Amniotic stem cell (primary cell): ENCODE measurements at places on chromosomes 16 and 17.

DNA sequence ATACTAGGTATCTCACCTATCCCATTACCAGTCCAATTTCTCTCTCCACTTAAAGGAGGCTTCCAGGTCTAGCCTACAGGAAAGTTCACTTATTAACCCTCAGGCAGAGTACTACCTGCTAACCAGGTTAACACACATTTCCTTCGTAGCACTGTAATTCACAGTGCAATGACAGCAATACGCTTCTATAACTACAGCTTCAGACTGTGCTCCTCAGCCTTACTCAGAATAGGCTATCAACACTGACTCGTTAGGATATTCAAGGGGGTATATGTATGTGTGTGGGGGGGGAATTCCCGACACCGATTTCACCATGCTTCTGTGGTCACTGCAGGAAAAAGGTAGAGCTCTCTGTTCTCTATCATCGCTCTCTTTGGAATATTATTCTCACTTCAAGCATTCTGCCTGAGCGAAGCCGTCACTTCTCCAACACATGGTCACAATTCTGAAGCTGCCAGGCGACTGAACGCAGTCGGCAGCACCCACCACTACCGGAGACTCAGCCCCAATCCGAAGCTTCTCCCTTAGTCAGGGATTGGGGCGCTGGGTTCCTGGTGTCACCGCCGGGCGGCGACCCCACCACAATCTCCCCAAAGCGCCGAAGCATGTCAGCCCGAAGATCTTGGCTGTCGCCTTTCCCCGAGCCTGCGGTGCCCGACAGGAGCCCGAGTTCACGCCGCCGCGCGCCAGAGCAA is 618 bp downstream of the GGA3 start:
- DNase-seq: no peak

DNA sequence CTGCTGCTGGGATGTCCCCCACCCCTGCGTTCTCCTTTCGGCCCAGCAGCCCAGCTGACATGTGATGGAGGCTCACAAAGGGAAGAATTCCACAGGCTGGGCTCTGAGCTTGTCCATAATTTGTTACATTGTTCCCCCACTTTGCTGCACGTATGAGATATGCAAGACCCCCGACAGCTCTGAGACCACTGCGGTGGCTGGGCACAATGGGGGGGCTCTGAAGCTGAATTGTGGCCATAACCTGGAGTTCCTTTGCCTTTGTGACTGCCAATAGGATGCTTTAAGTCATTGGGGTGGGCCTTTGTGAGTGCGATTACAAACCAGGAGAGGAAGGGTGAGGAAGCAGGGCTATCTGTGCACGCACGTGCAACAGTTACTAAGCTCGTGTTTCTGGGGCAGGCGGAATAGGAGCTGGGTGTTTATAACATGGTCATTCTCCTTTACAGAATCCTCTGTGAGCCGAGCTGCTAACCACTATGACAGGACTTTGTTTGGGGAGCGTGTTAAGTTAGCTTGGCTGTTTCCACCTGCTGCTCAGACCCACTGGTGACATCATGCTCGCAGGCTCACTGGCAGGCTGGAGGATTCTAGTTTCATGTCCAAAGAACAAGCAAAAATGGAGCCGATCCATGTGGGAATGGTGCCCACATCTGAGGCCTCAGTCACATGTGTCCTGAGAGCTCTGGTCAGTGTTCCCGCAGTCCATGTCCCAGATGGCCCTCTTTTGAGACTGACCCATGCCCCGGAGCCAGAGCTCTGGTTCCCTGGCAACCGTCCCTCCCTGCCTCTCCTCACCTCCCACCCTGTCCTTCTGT is 208.3 kb upstream of the SALL1 start:
- DNase-seq: no peak

GRCh38 chr16:4795828-4796572 is 831 bp downstream of the SMIM22 start:
- DNase-seq: no peak

- DNase-seq: no peak
Observed at GRCh38 chr16:8972843-8973586, 9.3 kb upstream of the USP7 start.

GRCh38 chr17:19354748-19355147 is 7.8 kb downstream of the B9D1 start:
- DNase-seq: no peak

DNA sequence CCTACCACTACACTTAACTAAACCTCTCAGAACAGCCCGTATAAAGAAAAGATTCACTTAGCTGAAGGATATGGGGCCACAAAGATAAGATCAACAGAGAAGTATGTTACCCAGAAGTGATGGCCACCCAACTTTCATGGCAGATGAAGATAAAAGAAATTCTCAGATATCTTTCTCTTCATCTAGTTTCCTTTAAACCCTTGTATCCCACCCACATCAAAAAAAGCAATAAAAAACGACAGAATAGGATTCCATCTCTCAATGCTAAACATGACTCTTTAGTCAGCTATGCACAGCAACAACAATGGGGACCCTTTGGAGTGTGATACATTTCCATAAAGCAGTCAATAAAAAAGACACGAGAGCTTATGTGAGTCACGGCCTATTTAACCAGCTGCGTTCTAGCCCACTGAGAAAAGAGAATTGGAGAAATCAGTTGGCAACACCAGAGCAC is 86.6 kb downstream of the SNX11 start:
- no peak for DNase-seq

- DNase-seq: no peak
Observed at GRCh38 chr16:59864981-59865666, 1131.0 kb upstream of the GOT2 start.

- no peak for DNase-seq
Observed at GRCh38 chr16:66176731-66177130, 189.8 kb upstream of the CDH5 start.

- DNase-seq: no peak
Observed at GRCh38 chr17:17959520-17960361, 12.5 kb downstream of the TOM1L2 start.

GRCh38 chr16:29745853-29746345 is at the start of gene C16orf54:
C16orf54 (minus strand) TSS chr16:29745990; CDS start chr16:29744951, 1,039 bp downstream.
- DNase-seq: no peak

DNA sequence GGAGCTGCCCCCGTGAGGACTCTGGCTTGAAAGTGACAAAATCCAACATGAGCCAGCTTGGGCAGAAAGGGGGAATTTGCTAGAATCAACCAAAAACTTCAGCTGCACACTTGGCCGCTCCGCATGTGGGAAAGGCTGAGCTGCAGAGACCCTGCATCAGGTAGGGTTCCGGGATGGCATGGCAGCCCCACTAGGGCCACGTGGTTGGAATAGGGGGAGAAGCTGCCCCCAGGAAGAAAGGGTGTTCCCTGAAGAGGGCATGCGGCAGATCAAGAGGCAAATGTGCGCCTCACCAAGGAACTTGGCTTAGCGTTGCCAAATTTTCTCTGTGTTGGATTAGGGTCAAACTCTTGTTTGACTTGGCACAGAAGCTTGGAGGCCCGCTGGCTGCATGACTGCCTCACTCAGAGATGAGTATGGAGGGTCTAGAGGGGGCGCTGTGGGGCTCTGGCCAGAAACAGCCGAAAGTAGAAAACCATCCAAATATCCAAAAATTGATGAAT is 29.2 kb upstream of the WFIKKN2 start:
- no peak for DNase-seq

DNA sequence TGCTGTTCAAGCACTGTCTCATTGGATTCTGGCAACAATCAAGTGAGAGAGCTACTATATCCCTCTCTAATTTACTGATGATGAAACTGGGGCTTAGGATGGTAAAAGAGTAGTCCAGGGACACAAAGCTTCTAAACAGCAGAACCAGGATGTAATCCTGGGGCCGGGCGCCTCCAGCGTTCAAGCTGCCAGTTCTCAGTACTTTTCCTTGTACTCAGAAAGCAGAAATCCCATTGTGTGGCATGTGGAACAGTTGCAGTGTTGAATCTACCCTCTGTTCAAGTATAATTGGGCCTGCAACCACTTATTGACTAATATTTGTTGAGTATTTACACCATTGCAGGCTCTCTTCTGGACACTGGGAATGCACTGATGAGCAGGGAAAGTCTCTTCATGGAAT is 14.5 kb upstream of the CDH13 start:
- no peak for DNase-seq

- DNase-seq: no peak
Observed at GRCh38 chr17:77821114-77821513, 137.4 kb upstream of the TNRC6C start.

- DNase-seq: no peak
Observed at GRCh38 chr16:19238406-19238805, 47.1 kb upstream of the CLEC19A start.

- DNase-seq: no peak
Observed at GRCh38 chr17:31266042-31266441, 31.0 kb downstream of the OMG start.

GRCh38 chr16:10992797-10993196 is 48.4 kb downstream of the CLEC16A start:
- DNase-seq: no peak

DNA sequence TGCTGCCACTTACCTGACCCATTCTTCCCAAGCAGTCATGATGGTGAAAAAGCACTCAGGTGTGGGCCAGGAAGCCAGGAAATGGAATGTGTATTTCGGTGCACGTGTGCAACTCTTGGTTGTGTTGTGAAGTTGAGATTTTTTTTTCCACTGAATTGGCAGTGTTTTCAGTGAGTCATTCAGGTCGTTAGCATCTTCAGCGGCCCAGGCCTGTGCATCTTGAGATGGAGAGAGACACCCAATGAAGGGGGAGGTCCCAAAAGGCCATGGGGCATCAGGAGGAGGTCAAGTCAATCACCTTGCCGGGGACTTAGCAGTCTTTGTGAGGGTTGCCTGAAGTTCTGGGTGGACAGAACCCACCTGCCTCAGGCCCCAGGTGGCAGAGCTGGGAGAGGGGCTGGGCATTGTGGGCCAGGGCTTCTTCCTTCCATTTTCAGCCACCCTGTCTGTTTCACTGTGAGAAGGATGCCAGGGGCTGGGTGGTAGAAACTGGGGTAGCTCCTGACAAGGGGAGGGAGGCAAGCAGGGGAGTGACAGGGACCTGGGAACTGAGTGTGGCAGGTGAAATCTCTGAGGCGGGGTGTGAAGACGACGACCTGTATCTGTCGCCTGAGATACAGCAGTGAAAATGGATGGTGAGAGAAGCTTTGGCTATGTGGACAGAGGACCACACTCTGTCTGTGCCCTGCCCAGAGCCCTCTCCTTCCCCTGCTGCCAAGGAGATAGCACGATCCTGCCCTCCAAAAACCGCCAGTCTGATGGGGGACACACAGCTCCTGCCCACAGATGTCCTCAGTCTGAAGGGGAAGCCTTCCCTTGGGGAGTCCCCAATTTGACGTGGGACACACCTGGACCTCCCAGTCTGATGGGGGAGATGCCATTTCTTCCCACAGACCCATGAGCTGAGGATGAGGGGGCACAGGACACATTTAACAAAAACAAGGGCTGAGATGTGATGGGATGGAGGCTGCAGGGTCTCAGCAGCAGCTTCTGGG is 11.9 kb downstream of the TBKBP1 start:
- DNase-seq: no peak

GRCh38 chr17:8248751-8249607 is at the start of gene PFAS:
PFAS (plus strand) TSS chr17:8249289; CDS start chr17:8253938, 4,649 bp downstream.
- peak; percentile 82 for DNase-seq

DNA sequence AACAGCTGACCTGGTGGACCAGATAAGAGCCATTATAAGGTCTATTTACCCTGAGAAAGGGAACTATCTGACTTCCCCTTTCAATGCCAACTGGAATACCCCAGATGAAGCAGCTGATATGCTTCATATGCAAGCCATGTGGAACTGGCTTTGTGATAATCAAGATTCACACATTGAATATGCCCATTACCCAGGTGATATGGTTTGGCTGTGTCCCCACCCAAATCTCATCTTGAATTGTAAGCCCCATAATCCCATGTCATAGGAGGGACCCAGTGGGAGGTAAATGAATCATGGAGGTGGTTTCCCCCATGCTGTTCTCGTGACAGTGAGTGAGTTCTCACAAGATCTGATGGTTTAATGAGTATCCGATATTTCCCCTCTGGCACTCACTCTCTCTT is 42.1 kb downstream of the IKZF3 start:
- DNase-seq: no peak

GRCh38 chr17:11388054-11388453 is 147.0 kb downstream of the SHISA6 start:
- DNase-seq: no peak

GRCh38 chr17:64340557-64340956 is 50.1 kb downstream of the PECAM1 start:
- DNase-seq: no peak

DNA sequence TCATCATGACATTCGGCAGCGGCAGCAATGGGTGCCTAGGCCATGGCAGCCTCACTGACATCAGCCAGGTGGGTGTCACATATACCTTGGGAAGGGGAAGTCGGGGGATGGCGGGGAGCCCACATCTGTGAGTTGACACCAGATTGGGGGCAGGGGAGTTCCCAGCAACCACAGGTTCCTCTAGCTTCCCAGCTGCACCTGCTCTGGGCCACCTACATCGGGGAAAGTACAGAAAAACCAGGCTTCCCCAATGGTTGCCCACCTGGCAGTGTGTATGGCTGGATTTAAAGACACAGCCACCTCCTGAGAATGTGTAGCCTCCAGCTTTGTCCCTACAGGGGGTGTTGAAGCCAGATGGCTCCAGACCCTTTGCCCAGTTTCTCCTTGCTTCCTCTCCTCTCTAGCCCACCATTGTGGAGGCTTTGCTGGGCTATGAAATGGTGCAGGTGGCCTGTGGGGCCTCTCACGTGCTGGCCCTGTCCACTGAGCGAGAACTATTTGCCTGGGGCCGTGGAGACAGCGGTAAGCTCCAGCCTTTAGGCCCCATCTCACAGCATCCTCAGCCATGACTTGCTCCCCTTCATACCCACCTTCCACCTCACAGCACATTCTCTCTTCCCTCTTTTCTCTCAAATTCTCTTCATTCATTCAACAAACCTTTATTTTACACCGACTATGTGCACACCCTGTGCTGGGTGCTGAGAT is 5.0 kb upstream of the TRAF4 start:
- no peak for DNase-seq

DNA sequence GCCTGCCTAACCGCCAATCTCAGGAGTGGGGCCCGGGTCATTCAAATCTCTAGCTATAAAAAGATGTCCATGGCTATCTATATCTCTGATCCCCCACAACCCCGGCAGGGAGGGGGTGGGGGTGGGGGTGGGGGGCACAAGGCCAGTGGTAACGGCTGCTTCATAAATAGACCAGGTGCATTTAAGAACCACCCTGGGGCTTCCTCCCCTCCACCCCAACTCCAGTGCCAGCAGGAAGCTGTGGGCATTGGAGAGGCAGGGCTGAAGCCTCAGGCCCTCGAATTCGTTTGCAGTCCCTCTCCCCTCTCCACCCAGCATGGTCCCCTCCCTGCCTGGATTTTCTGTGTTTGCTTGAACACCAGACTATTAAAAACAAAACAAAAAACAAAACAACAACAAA is 56.0 kb downstream of the RAP1GAP2 start:
- no peak for DNase-seq
